Esophagus squamous epithelium (tissue), 5 donors: ENCODE measurements at places on chromosomes 6 and 20. TPM values are rescaled to one million over a fixed set of nuclear protein-coding genes. Genes with fewer than 3 reads are reported as not detected.
A peak's percentile ranks its signal among the peaks of the same experiment; 100 is the strongest.

Gene SEMG2
- total RNA-seq, result not detected

Gene GINS1
- 8.6 TPM for total RNA-seq

Gene DCBLD1
- 6.7 TPM for total RNA-seq

Gene PDYN
- not detected for total RNA-seq

Gene PGC
- total RNA-seq, result not detected

GRCh38 chr6:7254980-7255835, 57.8 kb downstream of the SSR1 start:
- no peaks in the 10 kb centered on the region for H3K36me3 ChIP-seq
- H3K4me3 ChIP-seq, result no peak overlapping the region
- peak overlapping the region; percentile 56 for H3K27ac ChIP-seq
- H3K4me1 ChIP-seq, result no peaks in the 10 kb centered on the region
- DNase-seq, result no peak

- H3K4me1 ChIP-seq, result no peaks in the 10 kb centered on the region
- DNase-seq, result no peak
- no peak overlapping the region for H3K27ac ChIP-seq
- no peaks in the 10 kb centered on the region for H3K36me3 ChIP-seq
- H3K4me3 ChIP-seq, result no peak overlapping the region
- no peaks in the 10 kb centered on the region for H3K27me3 ChIP-seq
These were observed 1034.4 kb downstream of the EYS start for GRCh38 chr6:64672651-64673050.

DNA sequence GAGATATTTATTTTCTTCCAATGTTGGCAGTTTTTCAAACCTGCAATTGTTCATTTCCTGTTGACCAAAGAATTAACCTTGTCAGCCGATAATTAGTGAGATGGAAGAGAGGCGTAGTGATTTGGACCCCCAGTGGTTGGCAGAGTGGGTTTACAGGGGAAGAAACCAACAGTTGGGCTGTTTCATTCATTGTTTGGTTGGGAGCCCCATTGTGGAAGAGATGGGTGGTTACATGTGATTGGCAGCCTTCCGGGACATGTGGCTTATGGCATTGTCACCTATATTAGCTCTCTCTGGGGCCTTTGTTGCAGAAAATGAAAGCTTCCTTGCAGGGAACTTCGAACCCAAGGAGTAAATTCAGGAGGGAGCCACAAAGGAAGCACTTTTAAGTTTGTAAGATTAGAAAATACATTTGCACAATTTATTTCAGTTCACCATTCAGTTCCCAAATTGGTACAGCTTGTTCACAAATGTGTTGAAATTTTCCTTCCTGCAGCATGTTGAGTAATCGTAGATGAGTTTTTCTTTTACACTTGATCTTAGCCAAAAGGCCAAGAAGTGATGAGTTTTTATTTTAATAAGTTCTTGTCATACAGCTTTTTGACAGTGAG, 50.3 kb upstream of the CDKAL1 start:
- no peak overlapping the region for H3K27ac ChIP-seq
- H3K27me3 ChIP-seq, result no peaks in the 10 kb centered on the region
- no peak overlapping the region for H3K4me3 ChIP-seq
- DNase-seq, result no peak

DNA sequence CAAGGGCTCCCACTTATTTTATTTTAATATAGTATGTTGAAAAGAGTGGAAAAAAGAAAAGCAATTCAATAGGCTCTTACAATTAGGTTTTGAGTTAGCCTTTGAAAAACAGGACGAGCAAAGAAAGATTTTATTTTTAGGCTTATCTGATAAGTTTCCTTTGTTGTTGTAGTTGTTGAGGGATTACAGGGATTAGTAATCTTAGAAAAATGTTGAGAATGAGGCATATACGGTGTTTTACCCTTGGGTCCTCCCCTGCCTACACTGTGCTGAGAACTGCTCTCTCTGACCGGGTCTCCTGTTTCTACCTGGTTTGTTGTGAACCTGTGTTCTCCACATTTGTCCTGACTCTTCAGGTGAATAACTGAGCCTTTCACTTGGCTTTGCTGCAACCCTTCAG, 16.7 kb downstream of the TRAPPC3L start:
- H3K27ac ChIP-seq, result no peak overlapping the region
- no peaks in the 10 kb centered on the region for H3K36me3 ChIP-seq
- H3K27me3 ChIP-seq, result no peaks in the 10 kb centered on the region
- no peak overlapping the region for H3K4me3 ChIP-seq
- DNase-seq, result no peak

DNA sequence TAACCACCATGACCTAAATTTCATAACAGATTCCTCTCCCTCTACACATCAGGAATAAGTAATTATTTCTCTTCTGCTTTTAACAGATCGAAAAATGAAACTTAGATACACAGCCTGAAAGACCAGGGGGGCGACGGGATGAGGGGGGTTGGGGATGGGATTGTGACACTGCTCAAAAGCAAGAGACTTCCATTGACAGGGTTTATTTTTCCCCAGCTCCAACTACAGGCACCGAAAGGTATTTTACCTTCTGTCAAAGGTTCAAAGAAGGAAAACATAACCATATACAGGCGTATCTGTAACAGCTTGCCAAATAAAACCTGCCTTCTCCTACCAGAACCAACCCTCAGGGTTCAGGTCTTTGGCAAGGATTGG, 1.3 kb downstream of the EPHA7 start:
- DNase-seq, result no peak
- peaks cover 43% of the 10 kb centered on the region for H3K4me1 ChIP-seq
- peak overlapping the region; percentile 28 for H3K4me3 ChIP-seq
- peak overlapping the region; percentile 49 for H3K27ac ChIP-seq

- no peaks in the 10 kb centered on the region for H3K36me3 ChIP-seq
- H3K4me1 ChIP-seq, result no peaks in the 10 kb centered on the region
- no peak overlapping the region for H3K4me3 ChIP-seq
- no peaks in the 10 kb centered on the region for H3K27me3 ChIP-seq
- H3K27ac ChIP-seq, result no peak overlapping the region
These were observed 187.5 kb upstream of the MARCKS start for GRCh38 chr6:113669606-113670005.

DNA sequence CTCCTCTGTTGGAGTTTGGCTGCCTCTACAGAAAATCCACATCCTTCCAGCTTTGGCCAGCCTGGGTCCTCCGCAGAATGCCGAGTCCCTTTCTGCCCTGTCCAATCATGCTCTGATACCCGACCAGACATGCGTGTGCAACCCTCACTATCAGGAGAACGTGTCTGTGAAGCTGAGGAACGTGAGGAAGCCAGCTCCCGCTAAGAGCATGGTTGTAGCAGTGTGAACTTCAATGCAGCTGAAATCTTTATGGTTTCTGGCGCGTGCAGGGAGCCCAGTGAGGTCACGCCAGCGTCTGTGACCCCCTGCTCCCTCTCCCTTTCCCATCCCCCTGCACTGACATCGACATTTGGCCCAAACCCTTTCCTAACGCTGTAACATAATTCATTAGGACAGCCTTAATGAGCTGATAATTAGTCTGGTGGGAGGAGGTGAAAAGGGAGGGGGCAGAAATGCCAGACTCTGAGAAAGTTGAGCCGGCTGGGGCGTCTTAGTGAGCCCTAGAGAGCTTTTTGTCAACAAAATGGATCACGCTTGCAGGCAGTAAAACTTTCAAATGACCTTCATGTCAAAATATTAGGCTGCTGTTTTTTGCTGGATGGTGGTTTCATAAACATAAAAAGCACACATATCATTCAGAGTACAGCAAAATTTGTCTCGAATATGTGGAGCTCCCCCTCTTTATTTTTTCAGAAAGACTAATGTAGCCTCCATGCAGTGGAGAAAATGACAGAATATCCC, 423.3 kb downstream of the QKI start:
- no peak for DNase-seq
- H3K27me3 ChIP-seq, result no peaks in the 10 kb centered on the region
- H3K4me3 ChIP-seq, result peak overlapping the region; percentile 10
- no peaks in the 10 kb centered on the region for H3K36me3 ChIP-seq

GRCh38 chr20:51413857-51414256, 128.7 kb downstream of the NFATC2 start:
- no peaks in the 10 kb centered on the region for H3K27me3 ChIP-seq
- H3K4me1 ChIP-seq, result no peaks in the 10 kb centered on the region
- H3K27ac ChIP-seq, result peak overlapping the region; percentile 70
- no peaks in the 10 kb centered on the region for H3K36me3 ChIP-seq
- DNase-seq, result no peak
- no peak overlapping the region for H3K4me3 ChIP-seq

GRCh38 chr6:169977434-169978265, 226.2 kb downstream of the ERMARD start:
- no peak overlapping the region for H3K4me3 ChIP-seq
- no peak overlapping the region for H3K27ac ChIP-seq
- DNase-seq, result no peak
- H3K4me1 ChIP-seq, result peaks cover 30% of the 10 kb centered on the region

DNA sequence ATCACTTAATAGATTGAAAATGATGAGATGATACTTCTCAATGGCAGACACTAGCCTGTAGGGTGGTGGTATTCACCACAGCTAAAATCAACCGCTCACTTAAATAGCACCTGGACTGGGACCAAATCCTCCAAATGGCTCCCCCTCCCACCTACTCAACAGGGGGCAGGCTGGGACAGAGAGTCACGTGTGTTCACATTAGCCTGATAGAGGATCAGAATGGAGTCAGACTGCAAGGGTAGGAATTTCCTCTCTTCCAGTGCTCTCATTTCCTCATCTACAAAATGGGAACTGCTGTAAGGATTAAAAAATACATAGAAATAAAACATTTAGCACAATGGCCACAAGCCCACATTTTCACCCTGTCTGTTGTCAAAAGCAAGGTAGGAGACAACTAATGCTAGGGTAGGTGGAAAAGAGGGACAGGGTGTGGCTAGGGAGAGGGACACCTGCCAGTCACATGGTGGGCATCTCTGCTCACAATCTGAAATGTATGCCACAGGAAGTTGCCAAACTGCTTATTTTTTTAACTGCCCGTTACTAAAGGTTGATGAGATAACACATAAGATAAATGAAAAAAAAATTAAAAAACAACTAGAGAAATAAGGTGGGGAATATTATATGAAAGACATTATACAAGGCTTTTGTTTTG, 55.3 kb downstream of the BACH2 start:
- no peaks in the 10 kb centered on the region for H3K27me3 ChIP-seq
- no peak for DNase-seq
- no peaks in the 10 kb centered on the region for H3K4me1 ChIP-seq

DNA sequence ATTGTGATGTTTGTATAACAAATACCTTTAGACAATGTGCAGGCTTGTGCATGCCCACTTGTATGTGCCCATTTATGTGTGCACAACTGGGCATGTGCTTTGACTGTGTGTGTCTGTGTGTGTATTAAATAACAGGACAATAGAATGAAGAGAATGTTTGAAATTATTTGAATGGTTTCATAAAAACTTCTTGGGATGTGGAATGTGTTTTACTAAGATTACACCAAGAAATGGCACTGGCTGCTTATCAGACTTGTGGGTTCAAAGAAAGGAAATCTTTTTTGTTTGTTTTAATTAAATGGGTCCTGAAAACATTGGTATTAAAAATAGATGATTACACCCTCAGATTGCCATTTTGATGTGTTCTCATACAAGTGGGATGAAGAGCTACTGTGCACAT, 191.6 kb upstream of the CCN2 start:
- no peak overlapping the region for H3K4me3 ChIP-seq
- DNase-seq, result no peak
- H3K27me3 ChIP-seq, result no peaks in the 10 kb centered on the region

- no peaks in the 10 kb centered on the region for H3K4me1 ChIP-seq
- no peak overlapping the region for H3K4me3 ChIP-seq
- no peaks in the 10 kb centered on the region for H3K27me3 ChIP-seq
- DNase-seq, result no peak
- no peak overlapping the region for H3K27ac ChIP-seq
These were observed 84.2 kb upstream of the ZNFX1 start for GRCh38 chr20:49361862-49362660.

GRCh38 chr20:20483328-20483727, 115.4 kb downstream of the INSM1 start:
- H3K4me3 ChIP-seq, result no peak overlapping the region
- peaks cover 42% of the 10 kb centered on the region for H3K36me3 ChIP-seq
- DNase-seq, result no peak
- no peaks in the 10 kb centered on the region for H3K4me1 ChIP-seq
- no peak overlapping the region for H3K27ac ChIP-seq

DNA sequence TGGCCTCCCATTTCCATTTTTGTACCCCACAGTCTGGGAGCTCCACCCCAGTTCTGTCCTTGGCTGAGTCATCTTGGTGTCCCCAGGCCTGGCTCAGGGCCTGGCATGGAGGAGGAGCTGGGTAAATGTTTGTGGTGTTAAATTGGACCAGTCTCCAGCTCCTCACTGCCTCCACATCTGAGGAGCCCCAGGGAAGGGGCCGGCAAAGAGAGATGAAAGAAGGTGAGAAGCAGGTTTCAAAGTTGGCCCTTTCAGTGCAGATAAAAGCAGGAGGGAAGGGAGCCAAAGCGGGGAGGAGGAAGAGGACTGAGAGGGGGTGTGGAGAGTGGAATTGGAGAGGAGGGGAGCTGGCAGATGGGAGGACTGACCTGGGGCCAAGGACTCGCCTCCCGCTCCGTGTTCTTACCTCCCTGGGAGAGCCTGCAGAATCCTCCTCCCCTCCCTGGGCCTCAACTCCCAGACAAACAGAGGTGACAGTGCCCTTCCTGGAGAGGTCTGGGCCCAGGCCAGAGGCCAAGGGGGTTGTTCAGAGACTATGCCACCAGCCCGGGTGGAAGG, 89.0 kb downstream of the CD40 start:
- H3K27ac ChIP-seq, result no peak overlapping the region
- H3K4me3 ChIP-seq, result no peak overlapping the region
- no peaks in the 10 kb centered on the region for H3K36me3 ChIP-seq
- DNase-seq, result no peak

DNA sequence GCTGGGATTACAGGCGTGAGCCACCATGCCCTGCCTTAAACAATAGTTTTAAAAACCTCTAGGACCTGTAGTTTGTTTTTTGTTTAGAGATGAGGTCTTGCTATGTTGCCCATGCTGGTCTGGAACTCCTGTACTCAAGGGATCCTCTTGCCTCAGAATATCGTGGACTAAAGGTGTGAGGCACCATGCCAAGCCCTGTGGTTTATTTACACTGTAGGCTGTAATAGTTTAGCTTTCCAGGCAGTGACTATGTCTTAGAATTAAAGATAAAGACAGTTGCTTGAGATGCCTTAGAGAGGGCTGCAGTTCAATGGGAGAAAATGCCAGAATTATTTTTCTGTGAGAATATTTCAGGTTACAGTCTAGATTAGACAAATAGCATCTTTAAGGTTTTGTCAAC, 72.9 kb downstream of the SGK1 start:
- no peak overlapping the region for H3K4me3 ChIP-seq
- H3K27ac ChIP-seq, result peak overlapping the region; percentile 70
- no peak for DNase-seq
- peaks cover 47% of the 10 kb centered on the region for H3K4me1 ChIP-seq

- no peak overlapping the region for H3K27ac ChIP-seq
- DNase-seq, result no peak
- H3K4me3 ChIP-seq, result no peak overlapping the region
- peaks cover 5% of the 10 kb centered on the region for H3K4me1 ChIP-seq
These were observed 7.5 kb upstream of the TNXB start for GRCh38 chr6:32116674-32117073.

DNA sequence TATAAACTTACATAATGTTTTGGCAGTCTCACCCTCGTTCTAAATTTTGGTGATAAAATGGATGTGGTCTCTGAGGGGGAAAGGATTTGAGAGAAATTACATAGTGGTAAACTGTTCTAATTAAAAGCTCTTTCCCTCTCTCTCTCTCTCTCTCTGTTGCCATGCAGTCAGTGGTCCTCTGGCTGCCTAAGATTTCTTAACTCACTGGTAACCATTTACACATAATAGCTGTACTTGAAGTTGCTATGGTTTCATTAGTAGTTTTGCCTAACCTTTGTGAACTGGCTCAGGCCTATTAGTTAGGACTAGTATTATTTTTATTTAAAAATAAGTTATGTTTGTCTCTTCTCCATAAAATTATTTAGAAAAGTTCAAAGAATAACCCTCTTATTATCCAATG, 42.0 kb downstream of the MAPK14 start:
- no peak overlapping the region for H3K27ac ChIP-seq
- no peak for DNase-seq
- no peaks in the 10 kb centered on the region for H3K36me3 ChIP-seq
- H3K27me3 ChIP-seq, result no peaks in the 10 kb centered on the region
- H3K4me3 ChIP-seq, result no peak overlapping the region
- H3K4me1 ChIP-seq, result peaks cover 9% of the 10 kb centered on the region
